T-helper 17 cell (primary cell): ENCODE measurements at places on chromosomes 6 and 20. TPM values are rescaled to one million over a fixed set of nuclear protein-coding genes. Genes with fewer than 3 reads are reported as not detected.

DNA sequence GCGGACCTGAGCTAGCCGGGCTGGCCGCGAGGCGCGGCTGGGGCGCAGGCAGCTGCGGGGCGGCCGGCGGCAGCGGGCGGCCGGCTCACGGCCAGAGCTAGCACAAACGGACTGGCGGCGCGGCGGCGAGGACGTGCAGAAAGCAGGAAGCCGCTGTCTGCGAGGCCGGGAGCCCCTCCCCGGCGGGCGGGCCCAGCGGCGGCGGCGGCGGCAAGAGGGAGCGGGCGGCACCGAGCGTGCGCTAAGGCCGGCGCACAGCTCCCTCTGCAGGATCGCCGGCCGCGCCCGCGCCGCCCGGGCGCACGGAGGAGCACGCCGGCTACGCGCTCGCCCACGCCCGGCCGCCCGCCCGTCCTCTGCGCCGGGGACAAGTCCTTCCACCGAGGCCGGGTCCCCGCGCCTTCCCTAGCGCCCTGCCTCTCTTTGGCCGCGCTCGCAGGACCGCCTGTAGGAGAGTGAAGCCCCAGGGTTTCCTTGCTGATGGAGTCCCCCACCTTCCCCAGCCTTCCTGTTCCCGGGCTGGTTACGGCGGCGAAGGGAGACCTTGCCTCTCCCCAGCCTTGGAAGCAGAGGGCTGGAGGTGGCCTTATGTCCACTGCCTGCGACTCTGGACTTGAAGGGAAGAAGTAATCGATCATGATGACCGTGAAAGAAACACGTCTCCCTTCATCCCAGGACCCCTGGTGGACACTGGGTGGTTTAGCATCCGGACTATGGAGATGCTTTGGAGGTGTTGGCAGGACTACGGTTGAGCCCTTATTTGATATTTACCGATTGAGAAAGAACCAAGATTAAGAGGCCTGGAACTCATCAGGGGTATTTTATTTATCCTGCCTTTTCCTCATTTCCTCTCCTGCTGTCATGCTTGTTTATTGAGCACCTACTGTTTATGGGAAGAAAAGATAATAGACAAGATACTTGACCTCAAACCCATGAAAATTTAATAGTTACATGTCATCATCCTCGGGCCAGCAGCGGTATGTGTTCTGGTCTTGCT is at the start of gene PREP:
Gene PREP (minus strand): TSS at position 144 of the 997 bp plus-strand sequence. CDS start 191 bp downstream, outside the sequence.
- peaks cover 3% of the 10 kb centered on the region for H3K36me3 ChIP-seq
- peaks cover 24% of the 10 kb centered on the region for H3K27me3 ChIP-seq
- H3K4me1 ChIP-seq, result peaks cover 48% of the 10 kb centered on the region
- peak within 1 kb of the TSS; percentile 91 for H3K27ac ChIP-seq

- peak overlapping the region; percentile 43 for H3K4me3 ChIP-seq
- H3K27ac ChIP-seq, result peak overlapping the region; percentile 100
- H3K27me3 ChIP-seq, result no peaks in the 10 kb centered on the region
Measured at GRCh38 chr6:118889163-118889562, 4.8 kb upstream of the ASF1A start.

GRCh38 chr20:39986173-39986904 is 702.7 kb downstream of the MAFB start:
- DNase-seq, result no peak
- no peaks in the 10 kb centered on the region for H3K27me3 ChIP-seq
- no peaks in the 10 kb centered on the region for H3K4me1 ChIP-seq
- no peak overlapping the region for H3K27ac ChIP-seq

Gene PHACTR1
- total RNA-seq, result 2.8 TPM

- H3K27me3 ChIP-seq, result peaks cover 21% of the 10 kb centered on the region
- no peak overlapping the region for H3K27ac ChIP-seq
- H3K36me3 ChIP-seq, result no peaks in the 10 kb centered on the region
- DNase-seq, result no peak
Measured at GRCh38 chr20:10270630-10271029, 52.0 kb downstream of the SNAP25 start.
